EL (cell line): ENCODE measurements at places on chromosomes 11 and 22.

DNA sequence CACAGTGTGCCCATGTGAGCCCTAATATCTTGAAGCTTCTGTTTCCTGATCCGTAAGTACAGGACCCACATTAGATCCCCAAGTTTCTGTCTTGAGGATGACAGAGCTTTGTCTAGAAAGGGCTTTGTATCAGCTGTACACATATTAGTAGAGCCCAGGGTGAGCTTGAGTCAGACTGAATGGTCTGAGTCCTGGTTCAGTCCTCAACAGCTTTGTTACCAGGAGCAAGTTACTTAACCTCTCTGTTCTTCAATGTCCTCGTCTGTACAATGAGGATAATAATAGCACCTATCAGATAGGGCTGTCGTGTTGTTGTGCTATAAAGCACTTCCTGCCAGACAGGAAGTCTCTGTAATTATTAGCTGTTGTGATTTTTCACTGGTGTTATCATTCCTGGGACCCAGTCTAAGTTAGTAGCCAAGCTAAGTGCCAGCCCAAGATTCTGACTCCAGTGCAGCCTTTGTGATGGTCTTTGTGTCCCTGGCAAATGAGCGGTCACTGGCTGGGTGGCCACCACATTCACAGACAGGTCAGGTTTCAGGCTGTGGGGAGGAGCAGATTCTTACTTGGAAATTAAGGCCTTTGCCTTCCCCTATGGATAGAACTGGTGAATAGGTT, 6.8 kb downstream of the TOM1 start:
- no peak for DNase-seq

- no peak for DNase-seq
Measured at GRCh38 chr11:133271206-133271605, 261.1 kb downstream of the OPCML start.

GRCh38 chr22:22865311-22866072, 22.1 kb upstream of the IGLL5 start:
- DNase-seq = no peak

GRCh38 chr22:39527481-39527961, 5.0 kb downstream of the RPS19BP1 start:
- DNase-seq = no peak

DNA sequence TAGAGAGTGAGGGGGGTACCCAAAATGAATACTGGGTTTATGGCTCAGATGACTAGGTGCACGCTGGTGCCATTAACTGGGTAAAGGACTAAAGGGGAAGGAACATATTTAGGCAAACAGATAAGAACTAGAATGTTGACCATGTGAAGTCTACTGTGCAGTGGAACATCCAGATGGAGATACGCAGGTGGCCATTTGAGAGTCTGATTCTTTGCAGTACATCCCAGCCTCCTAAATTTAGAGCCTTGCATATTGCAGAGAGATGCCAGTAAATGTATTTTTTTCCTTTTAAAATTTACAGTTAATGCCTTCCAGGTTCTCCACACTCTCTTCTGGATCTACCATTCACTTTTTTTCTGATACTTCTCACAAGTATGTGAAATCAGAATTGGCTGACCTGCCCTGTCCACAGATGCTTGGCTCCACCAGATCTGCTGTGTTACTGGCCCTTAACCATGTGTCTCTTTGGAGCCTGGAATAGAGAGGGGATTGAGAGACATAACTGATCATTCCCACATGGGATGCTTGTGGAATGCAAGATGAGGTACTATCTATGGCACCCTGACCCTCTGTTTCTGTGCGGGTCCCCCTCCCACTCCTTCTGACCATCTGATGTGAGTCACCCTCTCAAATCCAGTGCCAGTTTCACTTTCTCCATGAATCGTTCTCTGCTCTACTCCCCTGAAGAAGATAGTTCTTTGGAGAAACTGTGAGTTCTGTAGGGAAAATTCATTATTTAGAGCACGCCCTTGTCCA, 77.0 kb upstream of the NCAM1 start:
- DNase-seq = peak; percentile 3

DNA sequence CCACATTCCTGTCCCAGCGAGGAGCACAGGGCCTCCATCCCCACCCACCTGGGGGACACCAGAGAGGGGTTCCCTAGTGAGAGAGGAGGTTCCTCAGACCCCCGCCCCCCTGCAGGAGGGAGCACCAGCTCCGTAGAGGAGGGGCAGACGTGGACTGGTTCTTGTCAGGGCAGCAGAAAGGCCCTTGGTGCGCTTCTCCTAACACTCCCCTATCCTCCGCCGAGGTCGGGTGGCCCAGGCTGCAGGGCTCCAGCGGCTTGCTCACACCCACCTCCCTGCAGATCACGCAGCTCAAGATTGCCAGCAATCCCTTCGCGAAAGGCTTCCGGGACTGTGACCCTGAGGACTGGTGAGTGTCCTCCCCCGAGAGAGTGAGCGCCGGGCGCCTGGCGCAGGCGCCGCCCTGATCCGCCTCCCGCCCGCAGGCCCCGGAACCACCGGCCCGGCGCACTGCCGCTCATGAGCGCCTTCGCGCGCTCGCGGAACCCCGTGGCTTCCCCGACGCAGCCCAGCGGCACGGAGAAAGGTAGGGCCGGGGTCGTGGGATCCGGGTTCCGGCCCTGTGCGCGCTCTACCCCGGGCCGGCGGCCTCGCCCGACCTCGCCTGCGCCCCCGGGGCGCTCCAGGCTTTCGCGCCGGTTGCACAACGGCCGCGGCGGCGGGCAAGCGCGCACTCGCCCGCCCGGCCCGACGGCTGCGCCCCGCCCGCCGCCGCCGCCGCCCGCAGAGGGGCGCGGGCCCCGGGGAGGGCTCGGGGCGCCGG, 5.1 kb downstream of the TBX1 start:
- no peak for DNase-seq

DNA sequence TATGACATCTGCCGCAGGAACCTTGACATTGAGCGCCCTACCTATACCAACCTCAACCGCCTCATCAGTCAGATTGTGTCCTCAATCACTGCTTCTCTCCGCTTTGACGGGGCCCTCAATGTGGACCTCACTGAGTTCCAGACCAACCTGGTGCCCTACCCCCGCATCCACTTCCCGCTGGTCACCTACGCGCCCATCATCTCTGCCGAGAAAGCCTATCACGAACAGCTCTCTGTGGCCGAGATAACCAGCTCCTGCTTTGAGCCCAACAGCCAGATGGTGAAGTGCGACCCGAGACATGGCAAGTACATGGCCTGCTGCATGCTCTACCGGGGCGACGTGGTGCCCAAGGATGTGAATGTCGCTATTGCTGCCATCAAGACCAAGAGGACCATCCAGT, 16.0 kb downstream of the TUBA8 start:
- DNase-seq = no peak

DNA sequence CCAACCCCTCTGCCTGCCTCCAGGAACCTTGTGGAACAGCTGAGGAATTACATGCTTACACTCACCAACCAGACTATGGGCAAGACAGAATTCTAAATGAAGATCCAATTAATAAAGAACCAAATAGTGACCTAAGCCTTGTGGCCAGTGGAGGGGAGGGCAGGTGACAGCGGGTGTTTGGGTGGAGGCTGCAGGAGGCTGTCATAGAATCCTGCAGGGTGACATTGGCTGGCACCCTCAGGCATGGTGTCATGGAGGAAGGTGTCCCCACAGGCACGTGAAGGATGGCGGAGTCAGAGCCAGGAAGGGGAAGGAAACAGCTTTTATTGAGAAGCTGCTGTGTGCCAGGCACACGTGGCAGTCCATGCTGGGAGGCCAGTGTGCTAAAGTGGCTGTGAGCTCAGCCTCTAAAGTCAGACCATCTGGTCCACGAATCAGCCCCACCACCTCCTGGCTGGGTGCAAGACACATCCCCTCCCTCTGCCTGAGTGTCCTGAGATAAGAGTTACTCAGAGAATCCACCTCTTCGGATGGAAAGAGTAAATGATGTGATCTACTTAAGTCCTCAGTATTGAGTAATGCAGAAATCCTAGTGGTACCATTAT, 8.7 kb downstream of the MYO18B start:
- DNase-seq = no peak

- no peak for DNase-seq
Measured at GRCh38 chr22:44787832-44788231, 35.5 kb downstream of the ARHGAP8 start.

DNA sequence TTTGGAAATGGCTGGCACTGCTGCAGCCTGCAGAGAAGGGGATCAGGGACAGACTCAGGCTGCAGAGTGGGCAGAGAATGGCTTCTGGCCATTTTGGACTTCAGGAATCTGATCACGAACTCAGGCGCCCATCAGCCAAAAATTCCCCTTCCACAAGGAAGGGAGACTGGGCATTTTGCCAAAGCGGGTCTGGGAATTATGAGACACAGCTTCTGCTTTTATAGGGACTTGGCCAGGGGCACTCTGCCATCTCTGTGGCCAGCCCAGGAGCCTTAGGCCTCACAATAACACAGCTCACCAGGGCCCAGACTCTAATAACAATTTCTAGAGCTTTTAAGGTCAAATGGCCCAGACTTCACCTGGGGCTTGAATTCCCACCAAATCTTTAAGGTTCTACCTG, 74.7 kb downstream of the CHST1 start:
- DNase-seq = peak; percentile 13

DNA sequence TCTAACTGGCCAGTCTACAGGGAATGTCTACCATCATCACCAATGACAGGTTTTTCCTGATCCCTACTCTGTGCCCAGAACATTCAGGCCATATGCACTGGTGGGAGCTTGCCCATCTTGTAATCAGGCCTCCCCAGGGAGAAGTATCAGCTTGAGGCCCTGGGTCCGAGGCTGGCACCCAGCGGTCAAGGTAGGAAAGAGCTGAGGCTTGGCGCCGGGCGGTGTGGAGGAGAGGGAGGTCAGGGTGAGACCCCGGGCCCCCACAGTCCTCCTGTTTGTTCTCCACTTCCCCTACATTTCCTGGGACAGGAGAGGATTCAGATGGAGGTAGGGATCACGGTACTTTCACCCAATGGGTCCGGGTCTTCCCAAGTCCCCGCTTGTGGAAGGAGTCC, 15.5 kb downstream of the TSKU start:
- DNase-seq = no peak

DNA sequence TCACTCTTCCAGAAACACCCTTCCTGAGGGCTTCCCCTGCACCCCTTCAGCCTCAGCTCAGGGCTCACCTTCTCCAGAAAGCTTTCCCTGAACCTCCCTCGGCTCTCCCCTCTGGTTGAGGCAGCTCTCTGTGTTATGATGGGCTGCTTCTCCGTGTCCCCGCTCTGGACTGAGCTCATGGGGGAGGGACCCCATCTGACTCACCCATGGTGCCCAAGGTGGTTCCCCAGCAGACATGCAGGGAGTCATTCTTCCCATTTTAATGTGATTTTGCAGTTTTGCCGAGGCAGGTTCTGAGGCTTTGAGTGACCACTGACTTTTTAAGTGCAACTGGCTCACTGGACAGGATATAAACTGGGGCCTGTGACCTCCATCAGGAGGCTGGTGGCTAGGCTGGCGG, 495.1 kb downstream of the TBC1D22A start:
- DNase-seq = no peak

DNA sequence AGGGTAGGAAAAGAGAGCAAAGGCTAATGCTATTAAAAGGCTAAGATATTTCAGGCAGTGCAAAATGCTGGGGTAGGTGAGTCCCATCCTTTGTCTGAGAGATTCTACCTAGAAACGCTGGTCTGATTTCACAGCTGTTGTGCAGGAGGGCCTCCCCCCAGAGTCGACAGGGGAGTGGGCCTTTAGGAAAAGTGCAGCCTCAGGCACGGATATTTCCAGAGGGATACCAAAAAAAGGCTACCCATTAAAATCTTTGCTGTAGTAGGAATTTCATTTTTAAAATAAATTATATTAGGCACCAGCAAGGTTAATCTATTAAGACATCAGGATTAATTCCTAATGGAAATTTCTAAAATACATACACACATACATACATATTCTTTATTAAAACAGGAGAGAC, 280.5 kb downstream of the OPCML start:
- DNase-seq = no peak

DNA sequence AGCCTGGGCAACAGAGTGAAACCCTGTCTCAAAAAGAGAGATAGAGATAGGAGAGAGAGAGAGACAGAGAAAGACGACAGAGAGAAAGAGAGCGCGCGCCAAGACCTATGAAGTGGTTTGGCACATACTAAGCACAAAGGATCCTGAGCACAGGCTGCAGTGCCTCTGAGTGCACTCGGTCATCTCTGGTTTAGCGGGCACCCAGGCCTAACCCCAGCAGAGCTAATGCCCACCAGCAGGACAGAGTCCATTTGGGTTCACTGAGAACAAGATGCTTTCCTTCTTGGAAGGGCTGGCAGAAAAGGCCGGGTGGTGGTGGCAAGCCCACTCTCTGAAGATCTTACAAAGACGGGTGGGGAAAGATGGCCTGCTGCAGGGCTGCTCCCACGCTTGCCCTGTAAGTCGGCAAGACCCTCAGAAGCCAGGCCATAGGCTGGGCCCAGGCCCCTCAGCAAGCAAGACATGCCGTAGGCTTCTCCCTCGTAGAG, 3.3 kb downstream of the SCARF2 start:
- no peak for DNase-seq

- no peak for DNase-seq
Measured at GRCh38 chr11:94000659-94001058, 20.5 kb upstream of the HEPHL1 start.

GRCh38 chr22:49793296-49793695, 34.4 kb downstream of the BRD1 start:
- DNase-seq = no peak

DNA sequence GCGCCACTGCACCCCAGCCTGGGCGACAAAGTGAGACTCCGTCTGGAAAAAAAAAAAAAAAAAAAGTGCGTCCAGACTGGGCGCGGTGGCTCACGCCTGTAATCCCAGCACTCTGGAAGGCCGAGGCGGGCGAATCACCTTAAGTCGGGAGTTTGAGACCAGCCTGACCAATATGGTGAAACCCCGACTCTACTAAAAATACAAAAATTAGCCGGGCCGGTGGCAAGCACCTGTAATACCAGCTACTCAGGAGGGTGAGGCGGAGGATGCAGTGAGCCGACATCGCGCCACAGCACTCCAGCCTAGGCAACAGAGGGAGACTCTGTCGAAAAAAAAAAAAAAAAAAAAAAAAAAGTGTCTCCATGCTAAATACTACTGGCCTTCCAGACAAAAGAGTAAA, 1.3 kb downstream of the USP28 start:
- DNase-seq = no peak

DNA sequence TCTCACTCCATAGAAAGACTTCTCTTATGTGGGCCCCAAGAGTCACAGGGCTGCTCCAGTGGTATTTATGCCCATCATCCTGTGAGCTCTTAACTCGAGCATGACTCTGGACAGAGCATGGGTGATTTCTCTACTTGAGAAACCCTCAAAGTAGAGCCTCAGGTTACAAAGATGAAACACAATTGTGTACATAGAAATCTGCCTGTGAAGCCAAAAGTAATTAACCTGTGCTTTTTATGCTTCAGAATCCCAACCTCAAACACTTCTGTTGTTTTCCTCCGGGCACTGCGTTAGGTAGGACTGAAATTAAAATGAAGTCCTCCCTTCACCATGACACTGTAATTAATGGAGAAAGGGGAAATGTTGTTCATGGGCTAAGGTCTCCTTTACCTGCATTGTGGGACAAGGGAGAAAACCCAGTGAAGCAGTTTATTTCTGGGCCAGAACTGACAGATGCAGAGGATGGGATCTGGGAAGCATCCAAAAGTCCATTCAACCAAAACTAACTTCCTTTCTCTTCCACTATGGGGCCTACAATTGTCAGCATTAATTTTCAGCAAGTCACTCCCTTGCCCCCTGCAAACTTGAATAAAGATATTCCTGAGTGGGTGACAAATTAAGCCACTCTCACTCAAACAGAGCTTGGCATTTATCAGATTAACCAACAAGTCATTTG, 24.1 kb upstream of the POU2AF1 start:
- DNase-seq = no peak
